Calu3 (cell line): ENCODE measurements at places on chromosomes 1 and 21. TPM values are rescaled to one million over a fixed set of nuclear protein-coding genes. Genes with fewer than 3 reads are reported as not detected.

- DNase-seq, result no peak
Observed at GRCh38 chr1:198273748-198274295, 117.0 kb downstream of the NEK7 start.

Gene C8A
- not detected in 2 replicates for total RNA-seq

Gene FABP3
- total RNA-seq, result not detected in 2 replicates

- no peak for DNase-seq
Observed at GRCh38 chr1:42723511-42723910, 16.5 kb downstream of the CLDN19 start.

DNA sequence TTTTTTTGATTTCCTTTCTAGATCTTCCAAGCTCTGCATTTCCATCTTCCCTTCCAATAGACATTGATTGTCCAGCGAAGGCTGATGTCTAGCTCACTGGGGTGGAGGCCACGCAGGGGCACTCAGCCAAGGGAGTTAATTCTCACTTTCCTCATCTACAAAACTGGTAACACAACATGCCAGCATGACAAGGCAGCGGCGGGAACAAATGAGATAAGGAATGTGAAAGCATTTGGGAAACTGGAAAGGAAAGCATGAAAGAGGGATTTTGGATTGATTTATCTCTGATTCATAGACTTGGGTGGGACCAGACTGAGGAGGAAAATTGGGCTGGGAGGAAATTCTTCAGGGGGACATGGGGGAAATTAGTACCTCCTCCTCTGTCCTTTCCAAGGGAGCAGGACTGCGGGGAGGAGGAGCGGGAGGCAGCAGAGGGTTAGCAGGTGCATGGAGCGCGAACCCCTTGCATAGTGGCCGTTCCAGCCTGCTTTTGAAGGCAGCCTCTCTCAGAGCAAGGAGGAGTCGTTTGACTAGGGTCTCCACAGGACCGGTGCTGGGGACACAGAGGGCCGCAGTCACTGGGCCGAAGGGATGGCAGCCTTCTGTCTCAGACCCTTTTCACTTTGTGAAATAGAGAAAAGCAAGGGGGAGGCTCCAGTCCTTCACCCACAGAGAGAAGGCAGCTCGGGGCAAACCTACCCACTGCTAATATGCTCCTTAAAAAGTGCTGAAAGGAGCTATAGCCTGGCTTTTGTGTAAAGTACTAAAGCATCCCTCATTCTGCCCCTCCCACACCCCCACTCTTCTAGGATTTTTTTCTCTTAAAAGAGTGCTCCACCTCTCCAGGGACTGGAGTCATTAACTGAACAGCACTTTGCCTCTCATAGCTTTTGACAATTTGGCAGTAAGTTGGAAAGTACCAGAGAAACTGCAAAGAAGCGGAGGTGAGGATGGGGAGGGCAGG is 89.2 kb downstream of the PLXNA2 start:
- DNase-seq, result peak; percentile 72

- DNase-seq, result no peak
Observed at GRCh38 chr1:210272666-210273065, 40.1 kb downstream of the SERTAD4 start.

DNA sequence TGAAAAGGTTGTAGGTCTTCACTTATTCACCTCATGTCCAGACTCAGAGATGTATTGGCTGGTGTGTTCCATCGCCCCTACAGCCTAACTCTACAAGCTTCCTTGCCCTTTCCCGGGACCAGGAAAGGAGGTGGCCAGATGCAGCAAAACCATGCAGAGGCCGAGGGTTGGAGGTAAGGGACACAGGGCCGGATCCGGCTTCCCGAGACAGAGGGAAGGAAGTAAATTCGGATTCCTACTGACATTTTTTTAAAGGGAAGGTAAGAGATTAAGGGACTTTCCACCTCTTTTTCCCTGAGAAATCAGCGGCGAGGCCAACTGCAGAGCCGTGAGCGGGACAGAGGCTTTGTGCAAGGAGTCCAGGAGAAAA is 12.7 kb downstream of the EPHA10 start:
- peak; percentile 12 for DNase-seq

Gene COL11A1
- not detected in 2 replicates for total RNA-seq

- no peak for DNase-seq
Observed at GRCh38 chr1:111734856-111735255, 4.3 kb downstream of the INKA2 start.
